ENCODE measurements at places on chromosomes 2 and 18. TPM values are rescaled to one million over a fixed set of nuclear protein-coding genes. Genes with fewer than 3 reads are reported as not detected.

ATP9B gene
- 86.6 TPM for total RNA-seq

POTEC gene
- not detected for total RNA-seq

TAF4B gene
- total RNA-seq, result 17.1 TPM

UGT1A6 gene
- total RNA-seq, result not detected

DNA sequence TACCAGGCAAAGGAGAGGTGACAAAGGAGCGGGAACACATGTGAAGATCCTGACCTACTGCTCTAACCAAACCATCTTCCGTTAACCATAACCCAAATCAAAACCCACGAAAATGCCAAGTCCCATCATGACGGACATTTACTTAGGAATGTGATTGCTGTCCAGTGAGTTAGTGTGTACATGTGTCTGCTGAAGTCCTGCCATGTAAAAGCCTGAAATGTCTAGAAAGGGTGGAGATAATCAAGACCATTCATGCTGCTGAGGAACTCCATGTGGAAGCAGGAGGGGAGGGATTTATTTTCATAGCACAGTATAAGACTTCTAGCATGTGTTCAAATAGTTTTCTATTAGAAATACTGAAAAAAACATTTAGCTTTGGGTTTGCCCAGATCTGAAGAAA is 137.0 kb upstream of the BOD1L2 start:
- no peak for DNase-seq

- DNase-seq, result no peak
These were observed 507 bp downstream of the CNNM4 start for GRCh38 chr2:96760986-96761832.

DNA sequence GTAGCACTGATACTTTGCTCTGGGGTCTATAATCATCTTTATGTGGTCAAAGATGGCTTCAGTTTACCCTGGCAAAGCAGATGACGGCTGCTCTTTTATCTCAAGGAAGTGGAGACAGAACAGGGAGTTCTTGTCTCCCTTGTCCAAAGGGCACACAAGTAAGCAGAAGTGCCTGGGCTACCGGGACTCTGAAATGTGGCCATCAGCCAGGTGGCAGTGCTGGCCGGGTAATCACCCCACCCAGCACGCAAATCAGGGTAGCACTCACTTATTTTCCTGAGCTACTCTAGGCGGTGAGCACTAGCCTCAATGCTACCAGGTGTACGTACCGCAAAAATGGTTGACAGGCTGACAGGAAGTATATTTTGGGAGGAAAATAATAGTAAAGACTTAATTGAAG is 119.7 kb upstream of the ETAA1 start:
- DNase-seq, result no peak

DNA sequence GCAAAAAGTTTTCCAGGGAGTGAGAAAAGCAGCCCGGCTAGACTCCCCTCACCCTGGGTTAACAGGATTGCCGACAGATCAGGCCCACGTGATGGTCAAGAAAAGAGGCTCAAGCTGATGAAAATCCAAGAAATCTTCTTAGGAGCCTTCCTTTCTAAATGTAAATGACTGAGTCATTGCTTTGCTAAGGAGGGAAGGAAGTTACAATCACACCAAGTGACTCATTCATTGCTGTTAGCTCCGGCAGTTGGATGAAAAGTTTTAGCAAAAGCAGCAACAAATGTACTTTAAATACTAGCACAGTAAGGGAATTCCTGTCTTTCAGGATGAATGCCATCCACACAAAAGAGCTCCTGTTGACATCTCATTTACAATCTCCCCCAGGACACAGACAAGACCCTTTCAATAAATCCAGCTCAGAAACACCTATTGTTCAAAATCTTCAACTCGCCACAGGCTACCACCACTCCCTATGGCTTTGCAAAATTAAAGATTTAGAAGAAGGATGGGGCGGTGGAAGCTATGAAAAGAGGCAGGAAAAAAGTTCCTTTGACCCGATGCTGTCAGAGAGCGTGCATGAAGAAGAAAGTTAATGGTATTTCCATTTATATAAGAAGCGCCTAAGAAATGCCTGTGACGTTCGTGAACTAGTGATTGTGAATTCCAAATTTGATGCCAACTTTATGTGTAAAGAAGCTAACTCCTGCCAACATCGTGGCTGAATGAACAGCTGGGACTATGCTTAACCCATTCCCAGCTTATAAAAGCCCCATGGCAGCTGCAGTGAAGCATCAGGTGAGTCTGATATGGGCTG is 153.7 kb downstream of the TGIF1 start:
- no peak for DNase-seq

DNA sequence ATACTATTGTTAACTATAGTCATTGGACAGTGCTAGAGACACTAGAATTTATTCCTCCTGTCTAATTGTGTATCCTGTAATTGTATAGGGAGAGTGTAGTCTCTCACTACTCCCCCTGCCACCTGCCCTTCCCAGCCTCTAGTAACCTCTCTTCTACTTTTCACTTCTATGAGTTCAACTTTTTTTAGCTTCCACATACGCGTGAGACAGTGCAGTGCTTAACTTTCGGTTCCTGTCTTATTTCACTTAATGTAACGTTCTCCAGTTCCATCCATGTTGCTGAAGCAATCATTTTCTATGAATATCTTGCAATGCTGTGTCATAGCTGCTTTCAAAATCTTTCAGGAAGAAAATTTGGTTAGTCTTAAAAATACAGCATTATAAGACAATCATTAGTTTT is 22.8 kb upstream of the RUFY4 start:
- no peak for DNase-seq

DNA sequence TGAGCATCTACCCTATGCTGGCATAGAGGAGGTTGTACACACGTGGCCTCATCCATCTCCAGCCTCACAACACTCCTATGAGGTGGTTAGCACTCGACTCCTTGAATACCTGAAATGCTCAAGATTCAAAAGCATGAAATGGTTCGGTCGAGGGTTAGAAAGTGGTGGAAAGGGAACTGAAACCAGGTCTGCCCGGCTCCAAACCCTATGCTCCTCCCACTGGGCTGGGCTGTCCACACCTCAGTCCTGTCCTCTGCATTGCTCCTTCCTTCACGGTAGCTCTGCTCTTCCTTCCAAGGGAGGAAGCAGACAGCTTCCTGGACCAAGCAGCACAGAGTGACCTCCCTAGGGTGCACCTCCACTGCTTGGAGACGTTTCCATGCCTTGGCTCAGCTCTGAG is 565.2 kb upstream of the ID2 start:
- no peak for DNase-seq

GRCh38 chr2:230950874-230951339 is 25.9 kb upstream of the GPR55 start:
- DNase-seq, result no peak

DNA sequence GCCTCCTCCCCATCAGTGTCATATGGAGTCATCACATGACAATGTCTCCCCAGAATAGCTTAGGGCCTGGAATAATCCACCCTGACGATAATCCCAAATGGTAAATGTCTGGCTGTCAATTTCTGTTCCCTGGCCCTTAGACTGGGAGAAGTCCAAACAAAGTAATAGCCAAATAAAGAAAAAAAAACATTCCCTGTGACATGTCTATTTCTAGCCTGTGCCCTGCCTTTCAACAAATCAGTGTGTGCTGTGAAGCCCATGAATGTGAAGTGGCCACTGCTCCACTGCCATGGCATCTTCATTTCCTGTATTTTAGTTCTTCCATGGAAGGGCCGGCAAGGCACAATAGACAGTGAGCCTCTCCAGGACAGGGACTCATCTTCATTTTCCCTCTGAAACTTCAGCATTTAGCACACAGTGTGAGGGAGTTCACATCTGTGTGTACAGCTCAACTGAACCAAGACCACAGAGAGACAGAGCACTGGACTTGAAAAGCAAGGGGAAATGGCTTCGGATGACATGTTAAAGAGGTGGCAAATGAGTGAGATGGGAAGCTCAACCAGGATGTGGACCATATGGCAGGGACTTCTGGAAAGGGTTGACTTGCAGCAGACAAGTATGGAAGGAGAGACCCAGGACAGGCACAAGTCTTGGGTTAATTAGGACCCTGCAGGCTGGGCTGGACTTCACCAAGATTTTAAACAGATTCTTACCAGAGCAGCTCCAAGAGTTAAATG is 140.0 kb downstream of the ANTXR1 start:
- no peak for DNase-seq
